ENCODE measurements at places on chromosomes 16 and 17.

DNA sequence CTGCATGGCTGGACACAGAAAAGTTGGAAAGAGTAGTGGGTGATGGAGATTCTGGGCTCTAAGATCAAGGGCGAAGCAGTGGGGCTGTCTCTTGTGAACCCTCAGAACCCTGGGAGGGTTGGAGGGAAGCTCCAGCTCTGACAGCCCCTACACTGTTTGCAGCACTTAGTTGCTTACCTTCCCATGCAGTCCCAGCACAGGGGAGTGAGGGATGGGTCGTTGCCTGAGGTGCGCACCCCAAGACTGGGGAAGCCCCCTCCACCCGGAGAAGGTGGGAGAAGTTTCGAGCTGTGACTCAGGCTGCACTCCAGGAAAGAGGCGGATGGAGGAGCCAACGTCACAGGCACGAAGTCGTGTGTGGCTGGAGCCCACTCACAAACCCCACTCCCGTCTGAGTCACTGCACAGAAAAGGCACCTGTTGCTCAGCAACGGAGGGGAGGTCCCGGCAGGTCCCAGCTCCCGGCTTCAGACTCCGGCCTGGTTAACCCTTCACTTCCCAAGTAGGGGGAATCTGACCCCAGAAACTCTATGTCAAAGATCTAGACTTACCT, 60.1 kb downstream of the AIPL1 start:
- DNase-seq = no peak

- DNase-seq = no peak
These were observed 2.6 kb downstream of the SHBG start for GRCh38 chr17:7632492-7632894.

GRCh38 chr17:61591930-61592329, 911 bp upstream of the NACA2 start:
- no peak for DNase-seq

GRCh38 chr17:22145605-22146178, 453.4 kb downstream of the KCNJ18 start:
- DNase-seq = no peak

- no peak for DNase-seq
These were observed 12.2 kb upstream of the CCL5 start for GRCh38 chr17:35892091-35893035.

- no peak for DNase-seq
These were observed 26.4 kb upstream of the SLC7A5 start for GRCh38 chr16:87895641-87896141.

DNA sequence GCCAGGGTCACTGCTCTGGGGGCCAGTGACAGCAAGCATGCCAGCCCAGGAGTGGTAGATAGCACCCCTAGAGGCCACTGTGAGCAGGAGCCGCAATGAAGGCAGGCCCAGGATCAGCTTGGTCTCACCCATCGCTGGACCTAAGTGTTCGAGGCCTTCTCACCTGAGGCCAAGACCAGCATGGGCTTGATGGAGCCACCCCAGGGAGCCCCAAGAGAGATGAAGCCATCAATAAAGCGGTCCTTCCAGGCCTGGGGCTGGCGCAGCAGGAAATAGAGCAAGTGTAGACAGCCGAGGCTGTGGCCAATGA, 1.8 kb downstream of the LCAT start:
- no peak for DNase-seq

DNA sequence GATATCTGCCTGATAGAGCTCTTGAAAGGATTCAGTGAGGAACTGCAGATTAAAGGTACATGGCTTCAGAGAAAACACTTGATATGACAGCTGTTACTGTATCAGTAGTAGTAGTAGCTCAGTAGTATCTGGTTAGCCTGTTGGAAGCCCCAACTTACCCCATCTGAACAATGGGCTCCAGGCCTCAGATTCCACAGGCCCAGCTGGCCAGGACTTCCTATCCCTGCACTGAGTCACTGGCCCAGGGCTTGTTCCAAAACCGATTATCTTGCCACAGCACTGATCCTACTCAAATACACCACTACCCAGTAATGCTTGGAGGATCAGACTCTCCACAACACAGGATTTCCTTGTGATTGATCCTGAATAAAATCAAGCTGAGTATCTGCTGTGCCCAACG, 32.6 kb downstream of the DCUN1D3 start:
- no peak for DNase-seq

DNA sequence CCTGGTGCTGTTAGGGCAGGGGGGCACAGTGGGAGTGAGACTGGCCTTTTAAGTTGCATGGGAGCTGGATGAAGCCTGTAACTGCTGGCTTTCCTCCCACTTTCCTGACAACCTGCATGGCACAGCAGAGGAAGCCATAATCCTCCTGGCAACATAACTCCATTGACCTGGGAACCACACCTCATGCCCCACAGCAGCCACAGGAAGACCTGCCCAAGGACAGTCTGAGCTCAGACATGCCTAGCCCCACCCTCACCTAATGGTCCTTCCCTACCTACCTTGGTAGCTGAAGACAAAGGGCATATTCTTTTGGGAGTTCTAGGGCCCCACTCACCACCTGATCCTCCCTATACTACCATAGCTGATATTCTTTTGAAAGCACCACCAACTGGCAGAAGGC, 482.2 kb upstream of the TOM1L1 start:
- DNase-seq = no peak

GRCh38 chr16:65113441-65113840, 8.4 kb downstream of the CDH11 start:
- no peak for DNase-seq

GRCh38 chr16:53372992-53373871, 61.0 kb upstream of the RBL2 start:
- no peak for DNase-seq

DNA sequence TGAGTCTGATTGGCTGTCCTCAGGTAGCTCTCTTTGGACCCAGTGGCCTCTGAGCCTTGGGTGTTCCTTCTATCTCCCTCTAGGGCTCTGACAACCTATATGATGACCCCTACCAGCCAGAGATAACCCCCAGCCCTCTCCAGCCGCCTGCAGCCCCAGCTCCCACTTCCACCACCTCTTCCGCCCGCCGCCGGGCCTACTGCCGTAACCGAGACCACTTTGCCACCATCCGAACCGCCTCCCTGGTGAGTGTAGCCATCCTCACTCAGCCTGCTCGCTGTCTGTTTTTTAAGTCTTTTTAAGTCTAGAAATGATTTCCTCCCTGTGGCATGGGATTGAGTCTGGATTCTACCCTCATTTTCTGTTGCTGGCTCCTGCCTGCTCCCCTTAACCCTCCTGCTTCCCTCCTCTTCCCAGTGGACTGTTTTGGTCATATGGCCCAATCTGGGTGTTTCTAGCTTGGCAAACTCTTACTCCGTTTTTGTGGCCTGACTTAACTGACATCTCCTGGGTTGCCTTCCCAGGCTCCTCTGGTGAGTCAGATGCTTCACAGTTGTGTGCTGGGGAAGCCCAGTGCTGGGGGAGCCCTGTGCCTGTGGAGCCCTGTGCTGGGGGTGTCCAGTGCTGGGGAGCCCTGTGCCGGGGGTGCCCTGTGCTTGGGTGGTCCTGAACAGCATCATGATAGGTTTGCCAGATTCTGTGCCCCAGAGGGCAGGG, 9.9 kb downstream of the TAOK2 start:
- no peak for DNase-seq

GRCh38 chr17:8855477-8856204, 11.8 kb downstream of the PIK3R6 start:
- no peak for DNase-seq

DNA sequence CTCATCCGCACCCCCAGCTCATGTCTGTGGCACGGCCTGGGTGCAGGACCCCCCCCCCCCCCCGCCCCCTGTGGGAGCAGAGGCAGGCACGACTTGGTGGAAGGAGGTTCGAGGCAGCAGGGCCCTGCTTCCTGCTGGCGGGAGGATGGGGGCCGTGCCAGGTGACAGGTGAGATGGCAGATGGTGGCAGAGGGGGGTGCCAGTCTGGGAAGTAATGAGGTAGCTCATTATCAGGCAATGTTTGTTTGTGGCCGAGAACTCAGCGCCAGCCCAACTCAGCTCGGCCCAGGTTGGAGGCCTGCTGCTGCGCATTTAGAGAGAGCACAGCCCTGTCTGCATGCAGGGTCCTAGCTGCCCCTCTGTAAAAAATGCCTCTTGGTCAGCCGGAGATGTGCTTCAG, 40.1 kb upstream of the JPH3 start:
- no peak for DNase-seq

GRCh38 chr17:82045936-82046484, 5.6 kb downstream of the RFNG start:
- DNase-seq = no peak

- peak; percentile 46 for DNase-seq
These were observed 787 bp downstream of the AMDHD2 start for GRCh38 chr16:2520784-2521531.

Measured in femur (tissue), 1 donor.